Effector memory CD8-positive, alpha-beta T cell (primary cell): ENCODE measurements at places on chromosomes 16 and 17.

DNA sequence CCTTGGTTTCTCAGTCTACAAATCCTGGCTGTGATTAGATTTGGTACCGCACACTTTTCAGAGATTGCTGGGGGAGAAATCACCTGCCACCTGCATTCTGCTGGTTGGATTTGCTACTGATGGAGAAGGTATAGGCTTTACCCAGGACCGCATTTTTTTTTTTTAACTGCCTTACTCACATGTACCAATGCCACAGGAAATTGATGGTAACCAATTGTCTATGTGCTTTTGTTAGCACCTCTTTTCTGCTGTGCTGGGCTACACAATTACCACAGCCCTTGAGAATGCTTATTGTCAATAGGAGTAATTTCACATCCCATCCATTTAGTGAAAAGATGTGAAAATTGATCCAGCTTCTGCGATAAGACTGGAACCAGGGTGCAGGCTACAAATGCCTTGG lies 74.4 kb upstream of the TANC2 start:
- H3K4me3 ChIP-seq, result no peak overlapping the region
- peaks cover 8% of the 10 kb centered on the region for H3K4me1 ChIP-seq

GRCh38 chr16:25257470-25257955 lies at the start of gene ZKSCAN2:
TSS of gene ZKSCAN2 (minus strand) at chr16:25257845. CDS start at chr16:25257127, 718 bp downstream.
- H3K4me1 ChIP-seq, result peaks cover 52% of the 10 kb centered on the region
- peak within 1 kb of the TSS; percentile 98 for H3K27ac ChIP-seq
- H3K4me3 ChIP-seq, result peak within 1 kb of the TSS; percentile 95
- DNase-seq, result peak; percentile 70
- peaks cover 29% of the 10 kb centered on the region for H3K36me3 ChIP-seq

- H3K27me3 ChIP-seq, result peaks cover 15% of the 10 kb centered on the region
- DNase-seq, result no peak
- no peaks in the 10 kb centered on the region for H3K36me3 ChIP-seq
- H3K4me3 ChIP-seq, result no peak overlapping the region
- no peak overlapping the region for H3K27ac ChIP-seq
Measured at GRCh38 chr16:25729188-25729915, 37.6 kb downstream of the HS3ST4 start.

- no peak overlapping the region for H3K27ac ChIP-seq
- no peaks in the 10 kb centered on the region for H3K36me3 ChIP-seq
- no peak overlapping the region for H3K4me3 ChIP-seq
Measured at GRCh38 chr17:33889040-33889439, 366.0 kb upstream of the CCL2 start.

DNA sequence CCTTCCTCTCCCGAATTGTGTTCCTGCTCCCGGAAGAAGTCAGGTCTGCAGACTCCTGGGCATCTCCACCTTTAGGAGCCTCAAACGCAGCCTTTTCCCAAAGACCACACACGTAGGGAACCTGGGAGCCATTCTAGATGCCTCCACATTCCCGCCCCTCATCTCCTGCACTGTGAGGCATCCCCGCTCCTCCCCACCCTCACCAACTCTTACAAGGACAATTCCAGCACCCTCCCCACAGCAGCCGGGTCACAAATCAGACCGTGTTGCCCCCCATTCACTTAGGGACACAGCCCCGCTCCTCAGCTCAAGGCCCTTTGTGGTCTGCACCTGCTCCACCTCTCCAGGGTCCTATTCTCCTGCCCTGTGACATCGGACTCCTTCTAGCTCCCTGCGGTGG lies 49.6 kb downstream of the ABR start:
- peaks cover 5% of the 10 kb centered on the region for H3K4me1 ChIP-seq
- no peaks in the 10 kb centered on the region for H3K36me3 ChIP-seq
- H3K4me3 ChIP-seq, result no peak overlapping the region
- H3K27ac ChIP-seq, result no peak overlapping the region

DNA sequence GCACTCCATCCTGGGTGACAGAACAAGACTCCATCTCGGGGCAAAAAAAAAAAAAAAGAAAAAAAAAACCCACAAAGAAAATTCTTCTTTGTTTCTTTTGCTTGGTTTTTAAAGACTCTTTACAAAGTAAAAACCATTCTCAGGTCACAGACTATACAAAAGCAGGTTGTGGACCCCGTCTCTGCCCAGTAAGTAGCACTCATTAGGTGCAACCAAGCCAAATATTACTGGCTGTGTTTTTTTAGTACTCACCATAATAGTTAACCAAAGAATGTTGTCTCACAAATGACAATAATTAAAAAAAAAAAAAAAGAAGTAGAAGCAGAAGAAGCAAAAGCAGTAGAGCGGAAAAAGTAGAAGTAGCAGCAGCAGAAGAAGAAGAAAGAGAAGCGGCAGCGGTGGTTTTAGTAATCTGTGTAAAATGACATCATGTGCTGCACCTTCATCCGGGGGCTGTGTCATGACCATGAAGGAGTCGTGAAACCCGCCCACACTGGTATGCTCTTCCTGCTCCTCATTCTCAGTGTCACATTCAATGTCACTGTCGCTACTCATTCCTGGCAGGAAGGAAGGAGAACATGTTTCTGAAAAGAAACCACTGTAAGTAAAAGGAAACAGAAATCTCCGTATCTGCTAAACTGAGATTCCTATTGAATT lies 105.4 kb downstream of the TRIM37 start:
- H3K36me3 ChIP-seq, result peaks cover 18% of the 10 kb centered on the region
- no peaks in the 10 kb centered on the region for H3K27me3 ChIP-seq
- peak; percentile 49 for DNase-seq
- H3K4me1 ChIP-seq, result peaks cover 7% of the 10 kb centered on the region
- H3K4me3 ChIP-seq, result peak overlapping the region; percentile 80
- H3K27ac ChIP-seq, result peak overlapping the region; percentile 95

DNA sequence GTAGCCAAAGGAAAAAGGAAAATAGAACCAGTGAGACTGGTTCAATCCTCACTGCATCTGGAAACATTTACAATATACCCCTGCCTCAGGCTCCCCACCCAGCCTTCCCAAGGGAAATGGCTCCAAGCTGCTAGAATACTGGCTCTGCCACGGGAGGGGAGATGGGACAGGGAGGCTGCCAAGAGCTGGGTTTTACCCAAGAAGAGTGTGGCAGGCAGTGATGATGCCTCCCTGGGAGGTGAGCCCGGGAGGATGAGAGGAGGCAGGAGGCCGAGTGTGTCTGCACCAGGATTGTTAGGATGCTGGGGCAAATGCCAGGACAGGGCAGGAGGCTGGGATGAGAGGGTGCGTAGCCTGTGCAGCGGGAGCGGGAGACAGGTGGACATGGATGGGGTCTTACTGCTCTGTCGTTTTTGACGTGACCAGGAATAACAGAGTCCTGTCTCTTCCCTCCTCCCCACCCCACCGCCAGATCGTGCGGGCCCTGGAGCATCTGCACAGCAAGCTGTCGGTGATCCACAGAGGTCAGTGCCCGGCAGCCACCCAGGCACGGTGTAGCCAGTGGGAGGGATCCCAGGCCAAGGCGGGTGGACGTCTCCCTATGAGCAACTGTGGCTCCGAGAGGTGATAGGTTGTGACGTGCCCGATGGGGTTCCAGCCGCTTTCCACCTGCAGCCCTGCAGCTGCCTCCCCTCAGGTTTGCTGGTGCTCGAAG lies 18.4 kb downstream of the MAP2K3 start:
- H3K36me3 ChIP-seq, result peaks cover 87% of the 10 kb centered on the region
- H3K27me3 ChIP-seq, result no peaks in the 10 kb centered on the region
- DNase-seq, result no peak
- H3K4me1 ChIP-seq, result no peaks in the 10 kb centered on the region
- H3K4me3 ChIP-seq, result no peak overlapping the region

DNA sequence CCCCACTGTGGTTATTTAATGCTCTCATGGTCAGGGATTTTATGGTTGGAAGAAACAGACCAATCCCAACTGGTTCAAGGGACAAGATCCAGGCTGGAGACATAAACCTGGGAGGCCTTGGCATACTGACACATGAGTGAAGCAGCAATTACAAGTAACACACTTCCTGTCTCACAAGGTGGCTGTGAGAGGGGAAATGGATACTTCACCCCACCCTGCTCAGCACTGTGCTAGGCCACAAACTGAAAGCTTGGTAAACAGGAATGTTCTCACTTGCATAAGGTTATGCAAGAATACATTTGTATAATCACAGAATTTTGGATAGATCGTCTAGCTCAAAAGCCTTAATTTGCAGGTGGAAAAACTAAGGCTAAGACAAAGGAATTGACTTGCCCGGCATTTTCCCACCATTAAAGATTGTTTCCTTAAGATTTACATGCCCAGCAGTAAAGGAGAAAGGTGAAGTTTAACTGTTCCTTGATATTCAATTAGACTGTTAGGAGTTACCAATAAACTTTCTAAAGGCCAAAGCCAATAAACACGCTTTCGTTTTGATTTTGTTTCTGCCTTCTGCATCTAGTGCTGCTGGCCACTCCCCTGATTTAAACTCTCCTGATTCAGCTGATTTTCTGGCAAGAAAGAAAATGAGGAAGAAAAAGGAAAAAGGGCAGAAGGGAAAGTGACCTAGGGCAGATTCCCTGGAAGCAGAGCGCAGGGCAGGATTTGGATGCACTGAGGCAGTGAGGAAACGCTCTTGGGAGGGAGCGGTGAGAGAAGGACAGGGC lies 215.6 kb upstream of the CDH5 start:
- H3K36me3 ChIP-seq, result no peaks in the 10 kb centered on the region
- H3K4me1 ChIP-seq, result peaks cover 3% of the 10 kb centered on the region
- no peak for DNase-seq
- peak overlapping the region; percentile 66 for H3K27ac ChIP-seq

DNA sequence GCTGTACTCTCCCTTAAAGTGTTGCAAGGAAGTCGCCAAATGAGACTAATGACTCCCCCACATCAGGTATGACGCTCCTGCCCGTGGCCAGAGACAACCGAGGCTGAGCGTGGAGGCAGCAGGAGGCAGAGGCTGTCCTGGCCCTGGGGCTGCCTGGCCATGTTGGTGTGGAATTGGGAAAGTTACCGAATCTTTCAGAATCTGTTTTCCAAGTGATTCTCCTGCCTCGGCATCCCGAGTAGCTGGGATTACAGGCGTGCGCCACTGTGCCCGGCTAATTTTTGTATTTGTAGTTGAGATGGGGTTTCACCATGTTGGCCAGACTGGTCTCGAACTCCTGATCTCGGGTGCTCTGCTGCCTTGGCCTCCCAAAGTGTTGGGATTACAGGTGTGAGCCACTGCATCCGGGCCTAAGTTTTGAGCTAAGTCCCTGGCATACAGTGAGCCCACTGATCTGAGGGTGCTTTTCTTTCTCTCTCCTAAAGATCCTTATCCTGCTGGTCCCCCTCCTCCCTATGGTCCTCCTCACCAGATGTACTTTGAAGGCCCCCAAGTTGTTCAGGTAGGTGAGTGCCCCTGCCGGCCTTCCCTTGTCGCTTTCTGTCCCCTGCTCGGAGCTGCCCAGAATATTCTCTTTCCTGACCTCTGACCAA lies 700 bp downstream of the LITAFD start:
- no peak overlapping the region for H3K27ac ChIP-seq
- no peak for DNase-seq
- peaks cover 9% of the 10 kb centered on the region for H3K27me3 ChIP-seq
- no peak overlapping the region for H3K4me3 ChIP-seq

DNA sequence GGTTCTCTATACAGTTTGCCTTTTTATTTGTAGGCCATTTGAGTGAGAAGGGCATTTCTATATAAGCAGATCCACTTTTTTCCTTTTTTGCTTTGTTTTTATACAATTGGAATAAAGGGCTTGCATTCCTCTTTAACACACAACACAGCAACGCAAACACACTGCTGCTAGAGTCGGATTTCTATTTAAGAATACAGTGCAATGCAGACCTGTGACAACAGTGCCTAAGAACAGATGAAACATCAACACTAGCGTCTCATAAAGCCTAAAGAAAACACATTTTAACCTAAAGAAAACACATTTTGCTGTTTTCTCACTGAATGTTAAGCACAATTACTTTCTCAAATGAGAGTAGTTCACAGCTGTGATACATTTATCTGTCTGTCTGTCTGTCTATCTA lies 1141.1 kb downstream of the CDH11 start:
- H3K4me3 ChIP-seq, result no peak overlapping the region
- no peaks in the 10 kb centered on the region for H3K36me3 ChIP-seq
- no peak overlapping the region for H3K27ac ChIP-seq
- H3K27me3 ChIP-seq, result no peaks in the 10 kb centered on the region
- DNase-seq, result no peak

DNA sequence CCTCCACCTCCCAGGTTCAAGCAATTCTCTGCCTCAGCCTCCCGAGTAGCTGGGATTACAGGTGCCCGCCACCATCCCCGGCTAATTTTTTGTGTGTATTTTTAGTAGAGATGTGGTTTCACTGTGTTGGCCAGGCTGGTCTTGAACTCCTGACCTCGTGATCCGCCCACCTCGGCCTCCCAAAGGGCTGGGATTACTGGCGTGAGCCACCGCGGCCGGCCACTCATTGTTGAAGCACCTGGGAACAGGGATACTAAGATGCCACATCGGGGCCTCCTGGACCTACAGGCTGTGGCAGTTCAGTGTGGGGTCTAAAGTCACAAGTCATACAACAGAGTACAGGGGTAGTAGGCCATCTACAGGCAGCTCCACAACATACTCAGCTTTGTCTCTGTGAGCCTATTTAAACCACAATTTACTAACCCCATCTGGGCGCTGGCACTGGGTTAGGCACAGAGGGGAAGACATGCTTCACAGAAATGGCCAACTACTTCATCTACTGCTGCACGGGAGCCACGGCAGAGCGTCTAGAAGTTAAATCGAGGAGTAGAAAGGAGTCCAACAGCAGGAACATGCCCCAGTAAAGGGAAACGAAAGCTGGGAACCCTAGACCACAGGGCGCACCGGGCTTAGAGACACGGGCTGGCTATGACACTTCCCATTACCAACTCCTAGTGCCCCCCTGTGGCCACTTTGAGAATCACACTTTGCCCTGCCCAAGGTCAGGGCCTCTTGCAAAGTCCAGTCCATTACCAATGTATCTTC lies 4.3 kb downstream of the VAMP2 start:
- peak overlapping the region; percentile 39 for H3K4me3 ChIP-seq
- H3K36me3 ChIP-seq, result peaks cover 49% of the 10 kb centered on the region
- peak overlapping the region; percentile 97 for H3K27ac ChIP-seq
